Naive B cell (primary cell): ENCODE measurements at places on chromosomes 1 and 21.

DNA sequence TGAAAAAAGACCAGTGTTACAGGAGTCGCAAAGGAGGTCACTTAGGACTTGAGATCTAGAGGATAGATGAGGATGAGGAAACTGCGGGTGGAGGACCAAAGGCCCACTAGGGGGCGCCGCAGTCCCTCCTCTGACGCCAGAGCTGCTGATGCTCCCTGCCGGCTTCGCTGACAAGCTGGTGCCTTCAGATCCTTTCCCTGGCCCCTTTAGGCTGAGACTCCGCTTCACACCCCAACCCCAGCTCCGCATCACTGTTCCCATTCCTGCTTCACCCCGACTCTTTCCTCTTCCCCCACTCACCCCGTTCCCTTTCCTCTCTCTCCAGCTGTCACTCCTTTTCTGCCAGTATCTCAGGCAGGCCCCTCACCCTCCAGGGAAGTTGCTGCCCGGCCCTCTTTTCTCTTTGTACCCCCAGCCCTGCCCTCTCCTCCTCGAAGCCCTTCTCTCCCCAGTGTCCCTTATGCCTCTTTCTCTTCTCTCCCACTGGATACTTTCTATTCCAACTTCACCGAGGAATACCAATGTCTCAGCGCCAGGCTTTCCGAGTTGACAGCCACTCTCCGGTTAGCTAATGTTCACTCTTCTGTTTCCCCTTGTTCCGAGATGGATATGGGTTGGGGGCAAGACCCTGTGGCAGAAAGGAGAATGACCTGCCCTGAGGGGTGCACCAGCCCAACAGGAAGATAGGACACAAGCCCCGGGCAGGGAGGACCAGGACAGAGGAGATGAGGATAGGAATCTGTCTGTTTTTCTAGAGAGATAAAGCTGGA is 4.5 kb downstream of the KCNJ9 start:
- DNase-seq, result peak; percentile 61

GRCh38 chr1:169259816-169260215 is 107.8 kb downstream of the NME7 start:
- DNase-seq, result no peak

- DNase-seq, result no peak
Measured at GRCh38 chr1:101037316-101037715, 11.7 kb upstream of the DPH5 start.

GRCh38 chr1:71693581-71693980 is 588.8 kb downstream of the NEGR1 start:
- DNase-seq, result no peak

DNA sequence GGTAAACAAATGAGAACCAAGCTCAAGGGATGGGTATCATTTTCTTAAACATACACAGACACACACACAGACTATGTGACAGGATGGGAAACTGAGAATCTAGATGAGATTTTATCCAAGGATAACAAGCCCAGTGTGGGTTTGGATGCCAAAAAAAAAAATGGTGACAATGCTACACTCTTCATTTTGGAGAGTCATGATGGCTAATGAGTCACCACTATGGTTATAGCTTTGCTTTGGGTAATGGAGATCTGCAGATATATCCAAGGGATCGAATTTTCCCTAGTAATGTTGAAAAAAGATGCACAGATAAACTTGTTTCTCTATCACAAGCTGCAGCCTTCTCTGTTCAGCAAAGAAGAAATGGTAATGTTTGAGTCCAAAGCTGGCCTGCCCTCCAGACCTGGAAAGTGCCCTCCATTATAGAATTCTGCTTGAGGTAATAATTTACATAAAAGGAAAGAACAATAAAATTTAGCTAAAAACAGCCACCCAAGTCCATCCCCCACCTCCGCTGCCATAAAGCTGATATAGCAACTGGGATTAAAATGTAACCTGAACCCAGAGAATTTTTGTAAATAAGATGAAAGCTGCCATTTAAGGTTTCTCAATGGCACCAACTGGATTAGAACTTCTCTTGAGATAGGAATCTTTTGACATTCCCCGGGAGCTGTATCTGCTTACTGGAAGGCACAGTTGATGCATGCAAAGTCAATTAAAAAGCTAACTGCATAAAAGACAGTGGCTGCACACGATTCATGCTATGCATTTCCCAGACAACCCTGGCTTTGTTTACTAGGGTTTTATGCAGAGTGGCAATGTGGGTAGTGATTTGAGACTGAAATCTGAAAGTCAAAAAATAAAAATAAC is 395.2 kb upstream of the LYPLAL1 start:
- no peak for DNase-seq

- DNase-seq, result no peak
Measured at GRCh38 chr1:69638673-69639072, 71.0 kb downstream of the LRRC7 start.

- DNase-seq, result no peak
Measured at GRCh38 chr1:37238364-37239224, 204.3 kb upstream of the GRIK3 start.

GRCh38 chr21:42509244-42509643 is 4.4 kb upstream of the SLC37A1 start:
- DNase-seq, result no peak

DNA sequence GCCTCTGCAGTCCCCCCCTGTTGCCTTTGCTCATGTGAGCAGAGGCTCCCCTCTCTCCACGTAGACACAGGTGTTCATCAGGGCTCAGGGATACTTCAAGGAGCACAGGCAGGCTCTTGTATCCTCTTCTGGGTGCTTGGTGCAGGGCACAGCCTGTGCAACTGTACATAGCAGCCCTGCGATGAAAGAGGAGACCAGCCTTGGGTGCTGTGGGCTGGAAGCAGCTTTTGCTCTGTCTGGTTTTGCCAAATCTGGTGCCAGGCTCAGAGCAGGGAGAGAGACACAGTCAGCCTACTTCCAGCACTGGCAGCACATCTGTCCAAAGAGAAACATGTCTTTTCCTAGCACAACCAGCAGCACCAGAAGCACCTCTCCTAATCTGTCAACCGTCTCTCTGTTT is 132.1 kb downstream of the ETS2 start:
- DNase-seq, result no peak

DNA sequence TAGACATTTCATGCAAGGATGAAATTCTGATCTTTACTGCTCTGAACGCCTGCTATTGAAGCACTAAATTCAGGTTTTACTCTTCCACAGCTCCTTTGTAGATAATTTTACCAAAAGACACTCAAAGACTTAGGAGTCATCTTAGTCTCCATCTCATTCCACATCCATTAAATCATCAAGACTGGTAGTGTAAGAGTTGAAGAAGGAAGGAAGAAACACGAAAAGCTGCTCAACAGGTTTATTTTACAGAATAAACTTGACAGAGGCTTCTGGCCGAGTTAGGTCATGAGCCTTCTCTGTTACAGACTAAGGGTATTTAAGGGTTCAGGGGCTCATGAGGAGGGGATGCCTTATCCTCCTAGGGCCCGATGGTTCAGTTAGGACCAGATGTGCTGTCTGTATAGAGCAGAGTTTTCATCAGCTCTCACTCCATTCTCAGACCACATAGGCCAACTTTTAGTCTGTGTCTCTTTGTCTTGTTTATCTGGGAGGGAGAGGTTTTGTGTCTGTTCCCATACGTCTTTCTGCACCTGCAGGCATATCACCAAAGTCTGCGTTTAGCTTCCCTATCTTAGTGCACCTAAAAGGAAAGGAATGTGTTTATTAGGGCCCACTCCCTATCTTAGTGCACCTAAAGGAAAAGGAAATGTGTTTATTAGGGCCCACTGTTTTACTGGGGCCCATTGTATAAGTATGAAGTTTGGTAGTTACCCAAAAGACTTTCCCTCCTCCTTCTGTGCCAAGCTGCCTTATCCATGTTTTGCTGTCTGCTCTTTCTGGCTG is 57.4 kb upstream of the RGS18 start:
- DNase-seq, result no peak

GRCh38 chr1:196955926-196956325 is 12.4 kb downstream of the CFHR2 start:
- no peak for DNase-seq

DNA sequence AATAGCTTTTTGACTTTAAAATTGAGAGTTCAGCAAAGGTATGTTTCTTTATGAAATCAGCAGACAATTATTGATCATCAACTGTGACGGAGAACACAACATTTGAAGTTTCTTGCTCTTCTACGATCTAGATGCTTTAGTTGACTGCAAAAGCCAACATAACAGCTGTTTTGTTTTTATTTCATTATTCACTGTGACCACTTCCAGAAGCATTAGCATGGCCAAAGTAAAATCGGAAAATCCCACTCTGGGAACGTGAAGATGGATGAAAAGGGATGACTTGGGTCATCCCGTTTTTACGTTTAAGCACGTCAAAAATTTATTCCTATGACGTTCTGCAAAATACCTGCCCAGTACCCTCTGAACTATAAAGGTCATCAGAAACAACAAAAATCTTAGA is 833.0 kb upstream of the ADAMTS5 start:
- no peak for DNase-seq
